ENCODE measurements at places on chromosomes 11 and 22.

- DNase-seq = no peak
Observed at GRCh38 chr11:1759851-1760220, 3.9 kb downstream of the CTSD start.

GRCh38 chr11:76209973-76210930, 4.0 kb upstream of the WNT11 start:
- no peak for DNase-seq

DNA sequence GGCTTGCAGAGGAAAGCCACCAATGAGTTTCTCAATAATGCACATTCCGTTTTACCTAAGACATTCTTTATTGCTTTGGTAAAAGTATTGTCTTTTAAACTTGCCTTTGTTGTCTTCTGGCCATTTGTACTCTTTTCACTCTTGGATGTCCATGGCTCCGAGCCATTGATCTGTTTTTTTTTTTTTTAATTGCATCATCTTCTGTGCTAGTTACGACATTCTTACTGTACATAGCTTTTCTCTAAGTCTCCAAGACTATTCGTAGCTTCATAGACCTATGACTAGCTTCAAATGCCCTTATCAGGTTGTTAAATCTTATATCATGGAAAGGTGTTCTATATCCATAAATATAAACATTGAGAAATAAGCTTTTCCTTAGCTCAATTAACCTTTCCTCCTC, 1522.6 kb downstream of the FAM181B start:
- DNase-seq = no peak

GRCh38 chr11:65776196-65776595, 4.6 kb downstream of the AP5B1 start:
- DNase-seq = no peak

GRCh38 chr11:43689167-43689566, 8.6 kb downstream of the HSD17B12 start:
- DNase-seq = no peak
